ENCODE measurements at places on chromosomes 6 and 20.

GRCh38 chr6:30325150-30325872 is 1.4 kb upstream of the TRIM39 start:
- DNase-seq = peak; percentile 85

GRCh38 chr20:37437676-37438075 is 83.4 kb upstream of the NNAT start:
- no peak for DNase-seq

GRCh38 chr20:4817230-4817671 is 95.5 kb downstream of the PRND start:
- no peak for DNase-seq

DNA sequence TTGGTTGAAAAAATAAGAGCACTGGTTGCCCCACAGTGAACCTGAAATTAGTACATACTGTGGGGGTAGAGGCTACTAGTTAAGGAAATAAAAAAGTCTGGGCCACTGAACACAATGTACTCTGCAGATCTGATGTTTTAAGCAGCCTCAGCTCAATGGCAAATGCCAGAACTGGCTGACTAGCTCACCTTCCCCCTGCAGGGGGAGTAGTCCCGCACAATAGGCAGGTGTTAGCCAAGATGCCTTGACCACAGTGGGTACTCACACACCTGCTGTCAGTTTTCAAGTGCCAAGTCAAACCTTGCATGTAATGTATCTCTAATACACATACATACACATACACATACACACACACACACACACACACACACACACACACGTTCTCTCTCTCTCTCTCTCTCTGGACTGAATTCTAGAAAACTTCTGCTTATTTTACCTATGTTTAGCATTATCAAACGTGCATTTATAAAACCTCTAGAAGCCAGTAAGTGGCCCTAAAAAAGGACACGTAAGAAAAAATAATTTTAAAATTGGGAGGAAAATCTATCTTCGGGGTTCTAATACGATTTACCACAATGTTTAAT is 36.1 kb downstream of the GMDS start:
- DNase-seq = no peak

GRCh38 chr6:149090937-149091336 is 226.6 kb upstream of the TAB2 start:
- no peak for DNase-seq

- DNase-seq = no peak
Observed at GRCh38 chr6:70221025-70221714, 81.7 kb downstream of the COL9A1 start.

- no peak for DNase-seq
Observed at GRCh38 chr20:1879369-1879768, 15.8 kb upstream of the SIRPA start.

GRCh38 chr6:134925800-134926199 is 24.1 kb downstream of the ALDH8A1 start:
- DNase-seq = no peak

DNA sequence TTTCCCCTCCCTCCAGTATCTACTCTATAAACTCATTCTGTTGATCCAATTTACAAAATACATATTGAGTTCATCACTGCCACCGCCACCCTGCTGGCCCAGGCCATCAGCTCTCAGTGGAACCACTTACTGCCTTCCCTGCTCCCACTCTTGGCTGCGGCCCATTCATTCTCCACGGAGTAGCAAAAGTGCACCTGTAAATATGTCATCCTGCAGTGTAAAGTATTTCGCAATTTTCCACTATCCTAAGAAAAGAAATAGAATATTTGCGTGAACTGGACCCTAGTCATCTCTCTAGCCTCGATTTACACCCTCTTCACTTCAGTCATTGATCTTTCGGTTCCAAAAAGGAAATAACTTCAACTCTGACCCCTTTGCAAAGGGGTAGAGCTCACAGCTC is 258.3 kb upstream of the TFAP2D start:
- no peak for DNase-seq

DNA sequence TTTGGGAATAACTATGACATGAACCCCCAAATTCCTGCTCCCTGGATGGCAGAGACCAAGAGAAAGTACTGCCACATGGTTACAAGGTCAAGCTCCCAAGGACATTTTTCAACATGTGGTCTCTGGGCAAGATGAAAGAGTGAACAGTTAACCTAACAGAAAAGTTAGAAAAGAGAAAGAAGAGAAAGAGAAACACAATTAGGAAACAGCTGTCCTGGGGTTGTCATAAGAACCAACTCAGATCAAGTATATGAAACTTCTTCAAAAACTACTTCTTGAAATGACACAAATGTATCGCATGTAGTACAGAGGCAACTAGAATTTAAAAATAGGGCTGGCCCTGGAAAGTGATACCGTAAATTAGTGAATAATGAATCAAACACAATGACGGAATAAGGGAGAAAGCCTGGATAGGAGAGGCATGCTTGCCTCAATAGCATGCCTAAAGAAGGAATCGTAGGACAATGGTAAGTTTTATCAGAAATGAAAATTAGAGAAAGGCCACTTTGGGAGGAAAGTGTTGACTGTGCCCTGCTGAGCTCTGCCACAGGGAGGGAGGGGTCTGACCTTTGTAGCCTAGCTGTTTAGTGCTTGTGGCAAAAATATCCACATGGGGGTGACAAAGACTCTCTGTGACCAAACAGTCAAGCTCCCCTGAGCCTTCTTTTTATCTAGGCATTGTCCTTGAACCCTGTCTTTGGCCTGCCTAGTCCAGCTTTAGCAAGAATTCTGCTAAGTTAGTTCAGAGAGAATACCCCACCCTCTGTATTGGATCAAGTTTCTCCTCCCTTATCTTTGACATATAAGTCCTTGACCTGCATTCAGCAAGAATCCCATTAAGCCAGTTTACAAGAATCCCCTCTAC is 4.3 kb upstream of the DCBLD1 start:
- no peak for DNase-seq

GRCh38 chr6:44867571-44868334 is 460.4 kb upstream of the RUNX2 start:
- DNase-seq = no peak

DNA sequence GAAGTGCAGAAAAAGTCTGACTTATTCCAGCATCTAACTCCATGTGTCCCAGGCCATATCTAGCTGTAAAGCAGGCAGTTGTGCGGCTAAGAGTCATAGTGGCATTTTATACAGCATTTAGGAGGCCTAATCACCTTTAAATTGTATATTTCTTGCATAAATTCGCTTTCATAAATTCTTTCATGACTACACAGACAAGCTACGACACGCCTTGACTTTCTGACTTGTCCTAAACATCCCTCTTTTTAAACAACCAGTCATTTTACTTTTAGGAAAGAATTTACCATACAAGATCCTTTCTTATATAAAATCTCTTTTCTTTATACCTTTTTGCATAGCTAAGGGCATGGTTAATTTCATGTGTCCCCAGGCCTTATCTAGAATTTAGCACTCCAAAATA is 81.7 kb upstream of the THBS2 start:
- DNase-seq = no peak

GRCh38 chr20:8658103-8658502 is 410.8 kb upstream of the PLCB4 start:
- DNase-seq = no peak

DNA sequence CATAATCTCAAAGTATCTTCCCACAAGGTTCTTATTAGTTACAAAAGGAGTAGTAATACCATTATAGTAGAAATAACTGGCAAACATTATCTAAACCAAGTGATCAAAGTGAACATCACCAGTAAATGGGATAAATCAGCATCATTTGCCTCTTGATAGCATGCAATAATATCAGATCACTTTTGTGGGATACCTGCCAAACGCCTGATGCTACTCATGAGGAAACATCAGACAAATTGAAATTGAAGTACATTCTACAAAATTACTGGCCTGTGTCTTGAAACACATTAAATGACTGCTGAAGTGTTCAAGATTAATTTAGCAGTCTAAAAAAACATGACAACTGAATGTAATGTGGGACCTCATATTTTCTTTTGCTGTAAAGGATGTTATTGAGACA is 208.1 kb downstream of the TINAG start:
- DNase-seq = no peak
